ENCODE measurements at places on chromosomes 4 and X. TPM values are rescaled to one million over a fixed set of nuclear protein-coding genes. Genes with fewer than 3 reads are reported as not detected.

The EREG gene
- 2.0 TPM for total RNA-seq

The EFHC2 gene
- 1.1 TPM for total RNA-seq

The ADD1 gene
- total RNA-seq, result 181 TPM

The CT45A10 gene
- total RNA-seq, result not detected

The P2RY4 gene
- 0.33 TPM for total RNA-seq
